ENCODE measurements at places on chromosomes 5 and 9. TPM values are rescaled to one million over a fixed set of nuclear protein-coding genes. Genes with fewer than 3 reads are reported as not detected.

- H3K4me1 ChIP-seq = no peaks in the 10 kb centered on the region
- no peak for DNase-seq
- H3K4me3 ChIP-seq = no peak overlapping the region
- H3K36me3 ChIP-seq = no peaks in the 10 kb centered on the region
- no peak overlapping the region for H3K27ac ChIP-seq
- H3K27me3 ChIP-seq = no peaks in the 10 kb centered on the region
Measured at GRCh38 chr5:74192606-74193299, 447.8 kb downstream of the ENC1 start.

DNA sequence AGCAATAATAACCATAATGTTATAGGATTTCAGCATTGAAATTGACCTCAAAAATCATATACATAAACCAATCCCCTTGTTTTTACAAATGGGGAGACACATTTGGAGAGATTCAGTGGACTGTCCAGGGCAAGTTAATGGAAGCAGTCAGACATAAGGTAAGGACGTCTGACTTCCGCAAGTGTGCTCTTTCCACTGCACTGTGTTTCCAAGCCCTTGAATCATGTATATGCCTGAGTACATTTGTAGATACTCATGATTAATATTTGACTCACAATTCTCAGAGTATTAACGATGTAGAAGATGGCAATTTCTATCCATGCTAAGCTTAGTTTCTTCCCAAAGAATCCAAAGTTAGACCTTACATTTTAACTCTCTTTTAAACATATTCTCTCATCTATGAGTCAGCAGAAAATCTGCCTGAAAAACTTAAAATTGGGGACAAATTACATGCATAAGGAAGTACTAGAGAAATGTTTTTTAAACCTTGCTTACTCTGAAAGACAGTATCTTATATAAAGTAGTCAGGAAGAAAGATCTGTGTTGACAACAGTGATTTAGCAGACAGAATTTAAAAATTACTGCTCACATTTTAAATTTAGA lies 165.3 kb downstream of the NFIB start:
- H3K4me3 ChIP-seq = no peak overlapping the region
- DNase-seq = no peak
- no peaks in the 10 kb centered on the region for H3K36me3 ChIP-seq

- no peaks in the 10 kb centered on the region for H3K27me3 ChIP-seq
- no peaks in the 10 kb centered on the region for H3K36me3 ChIP-seq
- H3K27ac ChIP-seq = no peak overlapping the region
Measured at GRCh38 chr9:18770131-18770908, 262.7 kb downstream of the SAXO1 start.

- no peak for DNase-seq
- peaks cover 2% of the 10 kb centered on the region for H3K36me3 ChIP-seq
- H3K27ac ChIP-seq = no peak overlapping the region
- no peak overlapping the region for H3K4me3 ChIP-seq
Measured at GRCh38 chr9:6805532-6805931, 47.8 kb downstream of the KDM4C start.

DNA sequence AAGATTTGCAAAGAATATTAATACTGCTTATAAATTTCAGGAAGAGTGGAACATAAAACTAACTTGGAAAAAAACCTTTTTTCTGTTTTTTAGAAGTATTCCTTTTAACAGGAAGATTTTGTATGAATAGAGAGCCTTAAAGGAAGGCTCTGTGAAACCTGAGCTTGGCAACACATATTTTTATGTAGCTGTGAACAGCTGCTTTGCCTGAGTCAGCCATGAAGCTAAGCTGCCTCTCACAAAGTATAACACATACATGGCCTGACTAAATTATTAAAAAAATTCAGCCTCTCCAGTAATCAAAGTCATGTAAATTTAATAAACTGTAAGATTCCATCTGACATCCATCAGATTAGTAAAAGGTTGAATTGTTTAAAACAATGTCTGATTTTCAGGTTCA lies 547.5 kb downstream of the ELAVL2 start:
- no peaks in the 10 kb centered on the region for H3K4me1 ChIP-seq
- H3K36me3 ChIP-seq = no peaks in the 10 kb centered on the region
- no peak overlapping the region for H3K4me3 ChIP-seq
- no peak for DNase-seq
- H3K27me3 ChIP-seq = no peaks in the 10 kb centered on the region
- no peak overlapping the region for H3K27ac ChIP-seq

- DNase-seq = no peak
- H3K36me3 ChIP-seq = no peaks in the 10 kb centered on the region
- H3K27me3 ChIP-seq = no peaks in the 10 kb centered on the region
- H3K4me1 ChIP-seq = no peaks in the 10 kb centered on the region
- H3K4me3 ChIP-seq = no peak overlapping the region
- no peak overlapping the region for H3K27ac ChIP-seq
Measured at GRCh38 chr5:38023371-38023770, 183.5 kb upstream of the GDNF start.

DNA sequence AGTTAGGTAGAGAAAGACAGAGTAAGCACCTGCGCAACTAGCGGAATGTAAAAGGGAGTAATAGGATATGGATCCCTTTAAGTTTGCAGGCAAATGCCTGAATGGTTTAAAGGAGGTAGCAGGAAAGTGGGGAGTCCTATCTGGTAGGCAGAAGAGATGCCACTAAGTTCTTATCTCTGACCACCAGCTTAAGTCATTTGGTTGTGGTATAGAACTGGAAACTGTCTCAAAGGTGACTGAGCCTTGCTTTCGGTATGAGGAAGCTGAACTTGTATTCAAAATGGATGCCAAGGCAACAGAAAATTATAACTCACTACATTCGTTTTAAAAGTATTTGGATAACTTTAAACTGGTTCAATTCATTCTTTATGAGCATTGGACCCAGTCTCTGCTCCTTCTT lies 475.6 kb downstream of the DMRTA1 start:
- H3K4me3 ChIP-seq = no peak overlapping the region
- no peaks in the 10 kb centered on the region for H3K27me3 ChIP-seq
- H3K27ac ChIP-seq = no peak overlapping the region
- H3K4me1 ChIP-seq = no peaks in the 10 kb centered on the region
- no peaks in the 10 kb centered on the region for H3K36me3 ChIP-seq

DNA sequence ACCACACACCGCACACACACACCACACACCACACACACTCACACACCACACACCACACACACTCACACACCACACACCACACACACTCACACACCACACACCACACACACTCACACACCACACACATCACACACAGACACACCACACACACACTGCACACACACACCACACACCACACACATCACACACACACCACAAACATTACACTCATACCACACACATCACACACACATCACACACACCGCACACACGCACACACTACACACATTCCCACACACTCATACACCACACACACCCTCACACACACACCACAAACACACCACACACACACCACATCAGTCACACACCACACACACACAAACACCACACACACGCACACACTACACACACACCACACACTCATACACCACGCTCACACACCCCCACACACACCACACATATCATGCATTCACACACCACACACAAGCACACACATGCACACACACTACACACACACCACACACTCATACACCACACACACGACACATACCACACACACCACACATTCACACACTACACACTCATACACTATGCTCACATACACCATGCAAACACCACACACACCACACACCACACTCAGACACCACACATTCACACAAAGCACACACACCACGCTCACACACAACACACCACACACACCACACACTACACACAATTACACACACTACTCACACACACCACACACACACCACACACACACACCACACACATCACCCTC lies 1.1 kb upstream of the UBE2QL1 start:
- H3K4me1 ChIP-seq = peaks cover 3% of the 10 kb centered on the region
- no peak overlapping the region for H3K27ac ChIP-seq
- peaks cover 11% of the 10 kb centered on the region for H3K27me3 ChIP-seq
- DNase-seq = no peak

GRCh38 chr9:90124961-90125360 lies 517.7 kb downstream of the DIRAS2 start:
- H3K27me3 ChIP-seq = peaks cover 4% of the 10 kb centered on the region
- no peak overlapping the region for H3K27ac ChIP-seq
- no peak for DNase-seq
- no peaks in the 10 kb centered on the region for H3K4me1 ChIP-seq
- H3K36me3 ChIP-seq = no peaks in the 10 kb centered on the region

DNA sequence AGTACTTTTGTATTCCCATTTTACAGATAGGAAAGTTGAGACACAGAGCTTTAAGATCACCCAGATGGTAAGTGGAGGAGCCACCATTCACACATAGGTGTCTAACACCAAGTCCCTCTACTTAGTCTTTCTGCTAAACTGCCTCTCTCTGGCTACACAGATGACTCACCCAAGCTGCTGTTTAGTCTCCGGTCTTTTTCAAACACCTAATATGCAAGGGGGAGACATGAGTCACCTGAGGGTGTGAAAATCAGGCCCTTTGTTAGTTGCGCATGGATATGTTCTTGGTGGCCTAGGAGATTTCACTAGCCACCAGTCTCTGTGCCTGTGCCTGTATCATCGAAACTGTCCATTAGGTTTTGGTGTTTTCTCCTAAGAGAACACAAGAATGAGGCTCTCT lies 117.8 kb downstream of the MAST4 start:
- H3K27me3 ChIP-seq = no peaks in the 10 kb centered on the region
- H3K4me3 ChIP-seq = no peak overlapping the region
- no peak overlapping the region for H3K27ac ChIP-seq

DNA sequence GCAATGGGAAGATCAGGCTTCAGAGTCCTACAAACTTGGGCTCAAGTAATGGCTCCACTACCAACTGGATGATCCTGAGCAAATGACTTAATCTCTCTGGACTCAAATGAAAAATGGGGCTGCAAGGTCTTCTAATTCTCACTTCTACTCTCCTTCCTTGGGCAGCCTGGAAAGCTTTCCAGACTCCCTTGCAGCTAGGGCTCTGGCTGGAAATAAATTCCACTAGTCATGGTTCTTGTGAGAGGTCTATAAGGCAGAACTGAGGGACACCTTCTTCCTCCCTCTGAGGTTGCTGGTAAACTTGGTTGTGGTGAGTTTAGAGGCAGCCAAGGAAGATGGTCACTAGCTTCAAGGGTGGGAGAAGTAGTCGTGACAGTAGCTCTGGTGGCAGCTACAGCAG lies 18.6 kb downstream of the DCANP1 start:
- H3K36me3 ChIP-seq = no peaks in the 10 kb centered on the region
- no peak overlapping the region for H3K27ac ChIP-seq
- H3K27me3 ChIP-seq = no peaks in the 10 kb centered on the region
- peaks cover 5% of the 10 kb centered on the region for H3K4me1 ChIP-seq
- no peak for DNase-seq

GRCh38 chr9:113673726-113674125 lies 202.4 kb upstream of the ZNF618 start:
- H3K36me3 ChIP-seq = no peaks in the 10 kb centered on the region
- no peak overlapping the region for H3K4me3 ChIP-seq
- H3K27me3 ChIP-seq = no peaks in the 10 kb centered on the region
- H3K27ac ChIP-seq = no peak overlapping the region

DNA sequence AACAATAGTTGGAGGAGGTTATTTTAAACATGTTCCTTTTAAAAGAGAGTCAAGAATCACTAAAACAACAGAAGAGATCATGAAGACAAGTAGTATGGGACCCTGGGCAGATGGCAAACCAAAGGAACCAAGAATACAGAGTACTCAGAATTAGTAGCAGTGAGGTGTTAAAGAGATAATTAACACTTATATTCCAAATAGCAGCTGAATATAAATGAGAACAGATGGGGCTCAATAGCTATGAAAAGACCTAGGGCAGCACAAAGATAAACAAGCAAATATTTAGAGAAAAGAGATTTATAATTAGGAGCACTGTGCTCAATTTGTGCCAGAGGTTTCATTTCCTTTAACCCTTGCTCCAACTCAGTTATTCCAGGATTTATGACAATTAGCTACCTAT lies 159.1 kb downstream of the FAM114A2 start:
- H3K27ac ChIP-seq = no peak overlapping the region
- no peaks in the 10 kb centered on the region for H3K36me3 ChIP-seq
- H3K4me3 ChIP-seq = no peak overlapping the region
- DNase-seq = no peak

DNA sequence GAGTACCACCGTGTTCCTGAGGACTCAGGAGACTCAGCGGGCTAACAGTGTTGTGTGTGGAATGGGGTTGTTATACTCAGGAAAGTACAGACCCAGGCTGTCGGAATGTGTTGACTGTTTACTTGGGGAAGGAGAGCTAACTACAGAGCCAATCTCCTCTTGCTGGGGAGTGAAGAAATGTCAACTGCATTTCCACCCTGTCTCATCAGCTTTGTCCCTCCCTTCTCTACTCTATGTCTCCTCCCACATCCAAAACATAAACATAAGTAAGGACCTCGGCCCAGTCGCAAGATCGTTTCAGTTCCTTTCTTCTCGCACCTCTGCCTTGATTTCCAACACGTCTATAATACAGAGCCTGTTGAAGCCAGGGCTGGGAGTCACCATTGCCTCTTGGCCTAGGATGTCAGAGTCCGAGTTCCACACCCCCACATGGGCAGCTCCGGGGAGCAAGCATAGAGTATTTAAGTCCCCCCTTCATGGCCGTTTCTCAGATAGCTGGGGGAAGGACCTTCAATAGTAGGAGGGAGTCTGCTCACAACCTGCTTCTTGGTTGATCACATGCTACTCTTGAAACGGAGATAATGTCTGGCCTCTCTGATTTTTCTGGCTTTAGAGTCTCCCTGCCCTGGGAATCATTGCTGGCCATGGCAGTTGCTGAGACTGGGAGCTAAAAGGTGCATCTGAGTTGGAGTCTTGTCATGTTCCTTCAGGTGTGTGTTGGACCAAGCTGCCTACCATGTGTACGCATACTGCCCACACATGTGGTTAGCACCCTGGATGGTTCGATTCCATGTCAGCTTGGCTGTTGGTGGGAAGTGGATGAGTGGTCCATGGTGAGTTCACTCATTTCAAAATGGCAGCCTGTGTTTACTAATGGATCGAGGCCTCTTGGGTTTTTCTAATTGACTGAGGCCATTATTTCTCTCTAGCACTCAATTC lies 147.3 kb downstream of the MTX3 start:
- H3K4me3 ChIP-seq = no peak overlapping the region
- peaks cover 2% of the 10 kb centered on the region for H3K27me3 ChIP-seq
- no peak for DNase-seq
- H3K4me1 ChIP-seq = no peaks in the 10 kb centered on the region
- no peak overlapping the region for H3K27ac ChIP-seq

The PCDHB12 gene
- not detected for total RNA-seq

The AGXT2 gene
- not detected for total RNA-seq

The QRFP gene
- total RNA-seq = not detected

The RGS7BP gene
- not detected for total RNA-seq

The TYRP1 gene
- total RNA-seq = not detected

The CARTPT gene
- total RNA-seq = not detected

The SMU1 gene
- 22.1 TPM for total RNA-seq

The DMRT3 gene
- not detected for total RNA-seq

The AMBP gene
- total RNA-seq = not detected

Measured in natural killer cell (primary cell).